ENCODE measurements at places on chromosomes 12 and 14. TPM values are rescaled to one million over a fixed set of nuclear protein-coding genes. Genes with fewer than 3 reads are reported as not detected.

The MIP gene
- not detected for total RNA-seq

DNA sequence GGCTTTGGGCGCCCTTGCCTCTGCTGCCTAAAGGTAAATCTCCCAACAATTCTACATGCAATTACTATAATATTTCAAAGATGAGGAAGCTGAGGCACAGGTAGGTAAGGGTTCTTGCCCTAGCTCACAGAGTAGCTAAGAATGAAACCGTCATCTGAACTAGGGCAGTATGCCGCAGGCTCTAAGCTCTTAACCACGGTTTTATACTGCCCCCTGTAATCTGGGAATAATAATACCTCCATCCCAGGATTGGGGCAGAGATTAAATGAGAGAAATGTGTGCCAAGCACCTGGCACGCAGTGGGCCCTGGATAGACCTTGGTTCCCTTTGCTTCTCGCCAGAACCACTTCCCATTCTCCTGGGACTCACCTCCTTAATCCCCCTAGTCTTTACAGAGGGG lies 1.5 kb upstream of the HRK start:
- no peak for DNase-seq

The TAS2R9 gene
- total RNA-seq, result not detected

DNA sequence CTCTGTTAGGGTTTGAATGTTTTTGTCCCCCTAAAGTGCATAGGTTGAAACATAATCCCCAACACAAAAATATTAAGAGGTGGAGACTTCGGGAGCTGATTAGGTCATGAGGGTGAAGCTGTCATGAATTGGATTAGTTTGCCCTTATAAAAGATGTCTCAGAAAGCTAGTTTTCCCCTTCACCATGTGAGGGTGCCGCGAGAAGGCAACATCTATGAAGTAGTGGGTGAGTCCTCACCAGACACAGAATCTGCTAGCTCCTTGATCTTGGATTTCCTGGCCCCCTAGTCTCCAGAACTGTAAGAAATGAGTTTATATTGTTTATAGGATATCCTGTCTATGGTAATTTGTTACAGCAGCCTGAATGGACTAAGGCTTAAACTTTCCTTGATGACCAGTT lies 301.5 kb upstream of the ATP2B1 start:
- no peak for DNase-seq

DNA sequence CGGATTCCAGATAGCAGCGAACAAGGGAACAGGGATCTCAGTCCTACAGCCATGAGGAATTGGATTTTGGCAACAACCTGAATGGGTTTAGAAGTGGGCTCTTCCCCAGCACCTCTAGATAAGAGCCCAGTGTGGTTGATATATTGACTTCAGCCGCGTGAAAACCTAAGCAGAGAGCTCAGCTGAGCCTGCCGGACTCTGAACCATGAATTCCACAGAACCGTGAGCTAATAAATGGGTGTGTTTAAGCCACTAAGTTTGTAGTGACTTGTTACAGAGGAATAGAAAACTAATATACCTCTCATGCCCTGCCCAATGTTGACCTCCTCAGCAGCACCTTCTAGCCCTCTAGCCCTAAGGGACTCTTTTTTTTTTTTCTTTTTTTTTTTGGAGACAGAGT lies 32.4 kb upstream of the TMED10 start:
- no peak for DNase-seq

GRCh38 chr12:32397696-32398095 lies 1.7 kb upstream of the FGD4 start:
- no peak for DNase-seq

GRCh38 chr14:22002860-22003284 lies 329.3 kb upstream of the OR4E1 start:
- peak; percentile 67 for DNase-seq

The KRT74 gene
- not detected for total RNA-seq

- DNase-seq, result no peak
Observed at GRCh38 chr12:12686472-12686871, 9.5 kb downstream of the GPR19 start.

- no peak for DNase-seq
Observed at GRCh38 chr12:122947352-122947792, 18.9 kb downstream of the ABCB9 start.

GRCh38 chr12:40137252-40137651 lies 31.4 kb upstream of the SLC2A13 start:
- DNase-seq, result no peak

The GLIPR1L1 gene
- not detected for total RNA-seq

- DNase-seq, result no peak
Observed at GRCh38 chr14:64717870-64718269, 13.6 kb downstream of the PLEKHG3 start.

DNA sequence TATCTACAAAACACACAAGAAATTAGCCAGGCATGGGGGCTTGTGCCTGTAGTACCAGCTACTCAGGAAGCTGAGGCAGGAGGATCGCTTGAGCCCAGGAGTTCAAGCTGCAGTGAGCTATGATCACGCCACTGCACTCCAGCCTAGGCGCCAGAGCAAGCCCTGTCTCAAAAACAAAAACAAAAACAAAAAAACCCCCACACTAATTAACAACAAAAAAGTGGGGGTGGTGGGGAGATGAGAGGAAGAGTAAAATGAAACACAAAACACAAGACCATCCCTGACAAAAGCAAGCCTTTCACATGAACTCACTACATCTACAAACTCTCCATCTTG lies 53.9 kb upstream of the HECTD1 start:
- no peak for DNase-seq

The SINHCAF gene
- 190 TPM for total RNA-seq

The DEGS2 gene
- total RNA-seq, result 1.4 TPM

GRCh38 chr14:51139121-51139681 lies 44.3 kb upstream of the TRIM9 start:
- no peak for DNase-seq

DNA sequence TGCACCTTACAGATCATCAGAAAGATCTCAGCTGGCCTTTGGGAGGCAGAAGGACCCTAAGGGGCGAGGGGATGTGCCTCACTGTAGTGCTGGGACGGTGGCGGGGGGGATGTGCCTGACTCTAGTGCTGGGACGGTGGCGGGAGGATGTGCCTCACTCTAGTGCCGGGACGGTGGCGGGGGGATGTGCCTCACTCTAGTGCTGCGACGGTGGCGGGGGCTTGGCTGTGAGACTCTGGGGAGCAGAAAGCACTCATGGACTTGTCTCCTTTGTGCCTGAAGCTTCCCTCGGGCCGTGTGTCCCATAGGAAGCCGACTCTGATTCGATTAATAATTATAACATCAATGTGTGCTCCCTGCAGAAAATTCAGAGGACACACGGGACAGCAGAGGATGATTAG lies 126.6 kb downstream of the ZNF664 start:
- DNase-seq, result no peak

The CCDC177 gene
- not detected for total RNA-seq

All from activated naive CD4-positive, alpha-beta T cell treated with anti-CD3 and anti-CD28 coated beads, Interleukin-2, amount 50 U/mL, for 72 hours (primary cell).